Transverse colon (tissue), 4 donors: ENCODE measurements at places on chromosomes 4 and X. TPM values are rescaled to one million over a fixed set of nuclear protein-coding genes. Genes with fewer than 3 reads are reported as not detected.

DNA sequence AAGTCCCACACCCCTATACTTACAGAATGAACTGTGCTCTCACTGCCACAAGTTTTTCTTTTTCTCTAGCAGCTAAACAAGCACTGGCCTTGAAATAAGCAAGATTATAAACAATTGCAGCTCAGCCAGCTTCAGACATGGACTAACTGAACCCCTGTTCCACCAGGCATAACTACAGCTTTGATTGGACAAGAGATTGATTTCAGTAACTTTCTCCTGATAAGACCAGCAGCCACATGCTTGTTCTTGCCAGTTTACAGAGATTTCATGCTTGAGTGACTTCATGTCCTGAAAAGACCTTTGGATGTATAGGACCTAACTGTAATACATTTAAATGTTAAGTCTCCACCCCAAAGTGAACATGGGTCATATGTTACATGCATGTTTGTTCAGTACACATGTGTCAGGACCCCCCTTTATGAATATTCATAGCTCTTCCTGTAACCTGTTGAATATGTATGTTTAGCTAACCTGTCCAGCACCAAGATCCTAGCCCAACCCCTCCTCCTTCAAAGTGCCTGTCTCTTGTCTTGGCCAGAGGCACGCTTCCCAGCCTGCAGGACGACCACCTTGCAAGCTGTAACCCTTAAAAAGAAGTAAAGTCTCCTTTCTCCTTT lies 27.9 kb downstream of the ZNF275 start:
- no peak for DNase-seq

- no peak for DNase-seq
Observed at GRCh38 chrX:130625386-130625785, 223.6 kb downstream of the RBMX2 start.

Gene TMEM33
- total RNA-seq: 54.6 TPM

- DNase-seq: no peak
Observed at GRCh38 chrX:16981209-16981608, 34.8 kb downstream of the REPS2 start.

GRCh38 chrX:16454926-16455325 lies 195.0 kb upstream of the S100G start:
- DNase-seq: no peak

- DNase-seq: no peak
Observed at GRCh38 chr4:156038772-156039171, 85.1 kb upstream of the CTSO start.
